ENCODE measurements at places on chromosomes 3 and 15.

DNA sequence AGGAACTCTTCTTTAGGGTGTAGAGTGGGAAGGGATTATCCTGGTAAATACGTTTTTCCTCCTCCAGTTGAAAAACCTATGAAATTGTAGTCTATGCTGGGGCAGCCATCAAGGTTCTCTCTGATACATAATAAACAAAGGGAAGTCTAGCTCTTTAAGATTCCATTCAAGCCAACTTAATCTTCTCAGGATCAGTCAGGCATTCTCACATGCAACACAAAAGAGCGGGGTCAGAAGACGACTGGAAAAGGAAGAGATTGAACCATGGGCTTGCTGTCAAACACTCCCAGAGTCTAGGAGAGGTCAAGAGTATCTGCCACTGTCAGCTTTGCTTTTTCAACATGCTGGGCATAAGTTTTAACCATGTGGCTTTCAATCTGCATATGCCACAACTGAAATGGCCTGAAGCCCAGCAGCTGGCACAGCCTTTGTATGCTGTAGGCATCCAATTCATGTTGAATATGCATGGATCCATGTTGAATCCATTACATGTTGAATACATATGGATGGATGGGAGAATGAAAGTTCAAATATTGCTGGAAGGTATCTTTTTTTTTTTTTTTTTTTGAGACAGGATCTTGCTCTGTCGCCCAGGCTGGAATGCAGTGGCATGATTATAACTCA is 8.5 kb downstream of the TRAT1 start:
- no peak for DNase-seq

DNA sequence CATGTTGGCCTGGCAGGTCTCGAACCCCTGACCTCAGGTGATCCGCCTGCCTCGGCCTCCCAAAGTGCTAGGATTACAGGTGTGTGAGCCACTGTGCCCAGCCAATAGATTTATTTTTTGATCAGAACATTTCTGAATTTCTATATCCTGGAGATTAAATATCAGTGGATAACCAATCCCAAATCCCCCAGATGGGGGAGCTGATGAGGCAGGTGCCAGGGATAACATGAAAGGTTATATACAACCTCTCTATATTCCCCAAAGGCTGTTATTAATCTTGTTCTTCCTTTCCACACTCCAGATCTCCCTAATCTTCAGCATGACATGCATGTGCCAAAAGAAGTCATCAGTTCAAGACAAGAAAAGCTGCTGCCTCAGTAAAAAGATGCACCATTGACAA is 112.3 kb downstream of the WDR76 start:
- peak; percentile 59 for DNase-seq

- no peak for DNase-seq
These were observed 32.5 kb downstream of the DMXL2 start for GRCh38 chr15:51589881-51590568.

- DNase-seq = no peak
These were observed 17.9 kb downstream of the CD80 start for GRCh38 chr3:119541547-119541946.

DNA sequence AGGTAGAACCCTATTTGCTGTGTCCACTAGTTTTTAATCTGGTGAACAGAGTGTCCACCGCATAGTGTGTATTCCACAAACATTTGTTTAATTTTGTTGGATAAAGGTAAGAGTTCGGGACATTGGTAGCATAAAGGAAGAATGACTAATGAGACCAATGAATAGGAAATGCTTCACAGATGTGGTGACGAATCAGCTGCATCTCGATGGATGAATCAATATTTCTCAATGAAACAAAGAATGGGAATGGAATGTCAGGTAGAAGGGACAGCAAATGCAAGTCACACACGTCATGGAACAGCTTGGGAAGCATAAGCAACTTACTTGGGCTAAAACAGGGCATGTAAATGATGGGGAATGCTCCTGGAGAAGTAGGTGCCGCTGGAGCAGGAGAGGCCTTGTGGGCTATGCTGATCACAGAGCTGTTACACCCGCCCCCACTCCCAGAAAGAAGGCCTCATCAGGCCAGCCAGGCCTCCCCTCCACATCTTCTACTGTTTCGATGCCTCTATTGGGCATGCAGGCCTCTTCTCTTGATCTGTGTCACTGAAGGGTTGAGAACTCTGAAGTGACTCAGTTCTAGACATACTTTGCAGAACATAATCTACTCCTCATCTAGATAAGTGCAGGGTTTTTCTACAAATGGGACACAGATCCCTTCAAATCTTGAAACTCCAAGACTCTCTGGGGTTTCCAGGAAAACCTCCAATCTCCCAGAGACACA is 120.0 kb upstream of the GADL1 start:
- DNase-seq = no peak

GRCh38 chr3:132681421-132681820 is 21.3 kb downstream of the UBA5 start:
- DNase-seq = no peak
